Putamen (tissue), 1 donor: ENCODE measurements at places on chromosomes 16 and 17.

- DNase-seq, result peak; percentile 29
Measured at GRCh38 chr17:8016632-8017424, 14.4 kb downstream of the GUCY2D start.

GRCh38 chr17:81859906-81860755 is at the start of gene P4HB:
Gene P4HB, minus strand, starts transcription at chr17:81860535. Its CDS starts 64 bp downstream, at chr17:81860471.
- DNase-seq, result no peak

DNA sequence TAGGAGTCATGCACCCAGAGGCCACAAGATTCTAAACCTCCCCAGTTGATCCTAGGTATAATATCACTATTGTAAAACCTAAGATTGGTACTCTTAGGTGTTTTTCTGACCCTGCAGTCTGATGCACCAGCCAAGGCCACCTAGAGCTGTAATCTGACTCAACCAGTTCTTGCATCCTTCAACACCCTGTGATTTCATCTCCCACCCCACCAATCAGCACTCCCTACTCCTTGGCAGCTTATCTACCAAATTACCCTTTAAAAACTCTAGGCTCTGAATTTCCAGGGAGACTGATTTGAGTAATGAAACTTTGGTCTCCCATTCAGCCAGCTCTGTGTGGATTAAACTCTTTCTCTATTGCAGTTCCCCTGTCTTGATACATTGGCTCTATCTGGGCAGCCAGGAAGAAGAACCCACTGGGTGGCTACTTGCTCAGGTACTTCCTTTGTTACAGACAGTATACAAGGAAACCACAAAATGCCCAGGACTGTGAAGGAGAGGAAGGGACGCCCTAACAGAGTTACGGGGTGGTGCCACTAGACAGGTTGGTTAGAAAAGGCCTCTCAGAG is 1.2 kb upstream of the CDIP1 start:
- no peak for DNase-seq

GRCh38 chr16:79659344-79659743 is 58.8 kb upstream of the MAF start:
- DNase-seq, result no peak

GRCh38 chr17:56499799-56500388 is 93.6 kb upstream of the NOG start:
- DNase-seq, result no peak

GRCh38 chr17:58832514-58832913 is 76.9 kb downstream of the PPM1E start:
- no peak for DNase-seq

- no peak for DNase-seq
Measured at GRCh38 chr16:30131869-30132475, 9.0 kb upstream of the MAPK3 start.

- DNase-seq, result no peak
Measured at GRCh38 chr16:59046335-59046734, 312.2 kb upstream of the GOT2 start.

DNA sequence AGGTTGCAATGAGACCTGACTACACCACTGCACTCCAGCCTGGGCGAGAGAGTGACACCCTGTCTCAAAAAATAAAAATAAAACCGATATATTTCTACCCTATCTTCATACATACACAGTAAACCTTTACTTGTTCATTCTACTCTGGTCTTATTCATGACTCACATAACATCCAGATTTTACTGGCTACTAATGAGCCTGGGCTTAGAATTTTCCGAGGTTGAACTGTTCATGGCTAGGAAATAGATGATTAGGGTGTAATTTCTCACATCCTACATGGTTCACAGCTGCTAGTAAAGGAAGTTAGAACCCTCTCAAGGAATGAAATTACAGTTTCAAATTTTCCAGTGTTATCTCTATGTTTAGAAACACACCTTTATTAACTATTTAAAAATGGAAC is 14.7 kb downstream of the GSPT1 start:
- no peak for DNase-seq

DNA sequence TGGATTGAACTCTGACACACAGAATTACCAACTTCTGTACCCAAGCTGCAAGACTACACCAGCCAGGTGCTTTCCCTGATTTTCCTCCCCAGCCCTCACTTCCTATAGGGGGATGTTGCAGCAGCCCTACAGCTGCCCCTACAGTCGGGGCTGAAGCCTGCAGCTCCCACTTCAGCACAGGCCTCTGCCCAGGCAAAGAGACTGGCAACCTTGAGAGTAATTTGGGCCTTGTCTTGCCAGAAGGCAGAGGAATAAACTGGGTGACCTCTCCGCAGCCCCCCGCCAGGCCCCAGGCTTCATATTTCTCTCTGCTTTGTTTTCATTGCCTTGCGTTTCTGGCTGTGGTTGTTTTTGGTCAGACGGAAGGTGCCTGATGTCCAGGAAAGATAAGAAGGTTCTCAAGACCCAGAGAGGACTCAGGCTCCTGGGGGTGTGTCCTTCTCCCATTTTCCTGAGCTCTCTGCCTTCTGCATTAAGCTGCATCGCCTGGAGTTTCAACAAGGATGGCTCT is 32.0 kb downstream of the SLC6A4 start:
- no peak for DNase-seq

- peak; percentile 28 for DNase-seq
Measured at GRCh38 chr16:56866955-56867830, 2.2 kb downstream of the SLC12A3 start.
